Stimulated activated CD8-positive, alpha-beta memory T cell treated with anti-CD3 and anti-CD28 coated beads, Interleukin-7, amount 100 ng/mL, for 48 hours (primary cell): ENCODE measurements at places on chromosomes 5 and 9.

DNA sequence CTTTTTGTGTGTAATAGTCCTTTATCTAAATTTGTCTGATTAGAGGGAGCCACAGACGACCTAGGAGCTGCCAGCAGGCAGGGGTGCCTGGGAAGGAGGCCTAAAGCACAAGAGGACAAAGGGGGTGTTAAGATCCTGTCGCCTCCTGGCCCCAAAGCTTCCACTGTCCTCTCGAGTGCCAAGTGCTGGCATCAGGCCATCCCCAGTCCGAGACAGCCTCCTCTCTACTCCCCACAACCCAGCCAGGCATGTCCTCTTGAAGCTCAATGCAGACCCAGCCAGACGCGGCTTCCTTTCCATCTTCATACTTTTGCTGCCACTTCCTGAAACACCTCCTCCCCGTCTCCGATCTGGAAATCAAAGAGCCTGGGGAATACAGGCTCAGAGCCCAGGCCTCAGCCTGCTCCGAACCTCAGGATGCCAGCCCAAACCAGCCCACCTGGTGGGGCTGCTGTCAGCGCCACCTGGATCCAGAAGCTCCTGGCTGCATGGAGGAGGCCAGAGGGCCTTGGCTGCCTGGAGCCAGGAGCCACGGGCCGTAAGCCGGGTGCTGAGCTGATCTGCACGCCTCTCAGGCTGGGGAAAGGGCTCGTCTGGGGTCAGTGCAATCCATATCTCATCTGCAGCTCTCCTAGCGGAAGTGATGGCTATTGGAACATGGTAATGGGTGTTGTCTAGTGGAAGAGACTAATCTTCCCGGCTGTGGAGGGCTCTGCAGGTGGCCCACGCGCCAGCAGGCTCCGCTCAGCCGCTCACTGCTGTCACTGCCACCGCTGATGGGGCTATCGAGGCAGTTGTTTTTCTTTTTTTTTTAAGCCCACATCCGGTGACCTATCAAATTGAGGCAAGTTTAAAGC, 60.2 kb upstream of the FUBP3 start:
- DNase-seq = no peak

DNA sequence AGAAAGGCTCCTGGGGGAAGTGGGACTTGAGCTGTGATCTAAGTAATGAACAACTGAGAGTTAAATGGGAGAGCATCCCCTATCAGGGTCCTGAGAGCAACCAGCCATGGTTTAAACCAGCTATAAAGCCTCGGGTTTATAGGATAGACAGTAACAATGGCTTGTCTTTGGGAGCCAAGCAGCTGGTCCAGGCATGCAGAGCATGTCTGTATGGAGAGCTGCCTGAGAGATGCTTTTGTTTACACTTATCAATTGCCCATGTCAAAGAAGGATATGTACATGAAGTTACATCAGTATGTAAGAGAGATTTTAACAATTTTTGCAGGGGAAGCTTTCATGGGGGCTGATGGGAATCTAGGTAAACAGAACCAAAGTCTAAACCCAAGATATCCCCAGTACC, 4.4 kb downstream of the TGFBI start:
- no peak for DNase-seq

GRCh38 chr9:86645303-86645702, 291.1 kb upstream of the TUT7 start:
- no peak for DNase-seq

DNA sequence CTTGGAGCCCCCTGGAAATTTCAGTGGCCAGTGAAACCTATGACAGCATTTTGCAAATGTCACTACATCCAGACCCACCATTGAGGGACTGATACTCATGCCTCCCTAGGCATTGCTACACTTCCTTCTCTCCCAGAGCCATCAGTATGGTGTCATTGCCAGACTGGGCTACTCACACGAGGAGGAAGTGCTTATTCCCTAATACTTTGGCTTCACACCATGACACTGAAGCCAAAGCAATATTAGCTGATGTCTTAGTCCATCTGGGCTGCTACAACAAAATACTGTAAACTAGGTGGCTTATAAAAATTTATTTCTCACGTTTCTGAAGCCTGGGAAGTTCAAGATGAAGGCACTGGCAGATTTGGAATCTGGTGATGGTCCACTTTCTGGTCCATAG, 22.6 kb downstream of the TRPM3 start:
- no peak for DNase-seq

GRCh38 chr9:121819428-121820231, 168.2 kb downstream of the DAB2IP start:
- no peak for DNase-seq

- DNase-seq = no peak
Measured at GRCh38 chr5:88377240-88377639, 108.6 kb upstream of the TMEM161B start.

- no peak for DNase-seq
Measured at GRCh38 chr5:62649476-62650113, 71.0 kb downstream of the LRRC70 start.

DNA sequence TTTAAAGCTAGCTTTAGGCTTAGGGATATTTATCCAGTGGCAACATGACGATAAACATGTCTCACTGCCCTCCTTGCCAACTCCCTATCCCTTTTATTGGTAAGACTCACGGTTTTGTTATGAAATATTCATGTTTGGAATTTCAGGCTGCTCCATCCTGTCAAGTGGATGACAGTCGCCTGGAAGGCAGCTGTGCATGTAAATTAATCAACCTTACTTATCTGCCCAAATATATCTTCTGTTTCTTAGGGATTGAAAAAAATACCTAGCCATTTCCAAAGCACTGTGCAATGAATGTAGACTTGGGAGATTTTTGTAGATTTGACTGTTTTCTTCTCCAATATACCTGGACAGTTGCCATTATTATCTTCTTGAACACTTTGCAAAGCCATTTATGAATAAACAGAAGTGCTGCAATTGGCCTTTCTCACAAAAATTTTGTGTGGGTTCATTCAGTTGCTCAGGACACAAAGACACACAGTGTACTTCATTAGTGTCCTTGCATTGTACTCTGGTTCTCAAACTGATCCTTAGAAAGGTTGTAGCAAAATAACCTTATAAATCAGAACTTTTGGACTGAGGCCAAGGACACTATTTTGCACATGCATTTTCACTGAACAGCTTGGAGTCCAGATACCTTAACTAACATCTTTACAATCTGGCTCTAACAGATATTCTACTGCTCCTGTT, 889.4 kb upstream of the SEMA6A start:
- DNase-seq = no peak

DNA sequence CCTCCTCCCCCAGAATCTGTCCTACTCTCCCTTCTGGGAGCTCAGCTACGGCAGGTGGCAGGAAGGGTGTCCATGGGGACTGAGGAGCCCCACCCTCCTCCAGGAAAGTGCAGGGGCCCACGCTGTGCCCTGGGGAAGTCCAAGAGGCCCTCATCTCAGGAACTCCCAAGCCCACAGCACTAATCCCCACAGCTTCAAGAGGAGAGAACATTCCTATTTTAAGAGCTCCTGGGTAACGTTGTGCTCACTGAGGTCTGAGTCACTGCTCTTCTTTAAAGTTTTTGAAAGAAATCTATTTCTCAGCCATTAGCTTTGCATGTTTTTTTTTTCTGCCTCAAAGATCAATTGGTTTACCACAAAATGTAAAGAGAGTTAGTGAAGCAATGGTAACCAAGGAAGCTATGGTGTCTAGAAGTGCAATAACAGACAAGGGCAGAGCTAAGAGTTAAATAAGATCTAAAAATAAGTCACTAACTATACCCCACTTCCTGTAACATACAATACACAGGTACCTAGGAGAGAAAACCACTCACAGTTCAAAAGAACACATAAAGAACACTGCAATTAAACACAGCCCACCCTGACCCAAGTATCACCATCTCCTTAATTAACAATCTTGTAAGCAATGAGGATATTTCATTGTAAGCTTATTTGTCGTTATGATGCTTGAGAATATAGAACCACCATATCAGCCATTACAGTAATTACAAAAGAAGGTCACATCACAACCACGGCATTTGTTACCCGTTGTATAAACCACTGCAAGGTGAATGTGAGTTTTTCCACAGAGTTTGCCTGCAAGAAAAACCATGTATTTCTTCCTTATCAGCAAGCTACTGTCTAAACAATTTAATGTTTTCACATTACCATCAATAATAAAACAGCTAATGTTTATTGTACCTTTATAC, 382.3 kb upstream of the SLC30A5 start:
- no peak for DNase-seq

DNA sequence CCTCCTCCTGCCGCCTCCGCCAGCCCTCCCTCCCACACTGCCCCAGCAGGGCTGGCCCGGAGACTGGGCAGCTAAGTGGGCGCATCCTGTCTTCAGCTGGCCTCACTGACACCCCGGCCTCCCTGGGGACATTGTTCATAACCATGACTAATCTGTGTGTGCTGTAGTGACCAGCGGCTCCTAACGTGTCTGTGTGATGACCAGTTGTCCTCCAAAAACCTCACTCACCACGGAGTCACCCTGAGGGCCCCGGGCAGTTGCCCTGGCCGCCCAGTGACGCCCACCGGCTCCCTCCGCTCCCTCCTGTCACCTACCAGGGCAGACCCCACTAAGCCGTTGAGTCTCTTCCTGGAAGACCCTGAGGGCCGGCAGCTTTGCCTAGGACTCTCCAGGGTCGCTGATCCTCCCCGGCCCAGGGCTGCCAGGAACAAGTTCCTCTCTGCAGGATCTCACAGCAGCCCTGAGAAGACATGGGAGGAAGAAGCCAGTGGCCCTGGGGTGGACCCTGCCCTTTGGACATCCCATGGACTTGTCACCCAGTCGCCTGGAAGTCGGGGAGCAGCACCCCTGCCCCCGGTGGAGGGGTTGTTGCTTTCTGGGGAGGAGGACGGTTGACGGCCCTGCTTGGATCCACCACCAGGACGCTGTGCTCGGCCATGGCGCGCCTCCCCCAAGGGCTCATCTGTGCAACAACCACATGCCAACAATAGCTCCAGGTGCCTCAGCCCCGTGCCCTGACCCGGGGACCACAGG, 110.2 kb upstream of the LMX1B start:
- DNase-seq = no peak

DNA sequence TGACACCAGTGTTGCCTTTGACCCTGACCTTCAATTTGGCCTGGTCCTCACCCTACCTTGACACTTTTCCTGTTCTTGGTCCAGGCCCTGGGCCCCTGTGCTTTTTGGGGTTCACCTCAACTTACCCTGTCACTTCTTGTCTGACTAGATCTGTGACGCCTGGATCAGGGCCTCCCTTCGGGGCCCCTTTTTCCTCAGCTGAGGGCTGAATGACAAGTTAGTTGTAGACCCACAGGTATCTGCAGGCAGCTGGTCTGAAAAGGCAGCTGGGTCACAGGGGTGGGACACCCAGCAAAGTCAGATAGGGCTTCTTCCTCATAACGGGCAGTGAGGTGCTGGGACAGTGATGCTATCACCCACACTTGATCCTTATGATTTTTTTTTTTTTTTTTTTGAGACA, 10.0 kb upstream of the MYORG start:
- no peak for DNase-seq

GRCh38 chr9:36576866-36577265, 4.2 kb downstream of the MELK start:
- DNase-seq = no peak

GRCh38 chr9:8486095-8486494, 686.5 kb upstream of the DMAC1 start:
- no peak for DNase-seq

- DNase-seq = no peak
Measured at GRCh38 chr9:113509463-113509862, 45.9 kb downstream of the RGS3 start.

DNA sequence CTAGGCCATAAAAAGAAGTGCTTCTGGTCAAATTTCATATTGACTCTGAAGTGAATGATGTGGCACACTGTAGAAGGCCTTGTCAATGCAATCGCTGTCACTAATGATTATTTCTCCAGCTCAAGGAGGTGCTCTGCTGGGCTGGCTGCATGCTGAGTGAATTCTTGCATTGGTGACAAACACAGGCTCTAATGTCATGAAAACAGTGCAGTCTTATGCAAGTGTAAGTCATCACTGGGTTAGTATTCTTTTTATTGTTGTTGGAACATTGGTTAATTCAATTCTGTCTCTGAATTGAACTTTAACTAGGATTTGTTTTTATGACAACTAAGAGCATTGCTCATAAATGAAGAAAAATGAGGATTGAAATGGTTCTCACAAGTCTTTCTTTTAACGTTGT, 57.3 kb upstream of the CD180 start:
- no peak for DNase-seq

GRCh38 chr5:54884195-54884536, 101.2 kb downstream of the ESM1 start:
- DNase-seq = no peak

- no peak for DNase-seq
Measured at GRCh38 chr5:150672237-150672883, 11.3 kb downstream of the MYOZ3 start.

GRCh38 chr5:142716963-142717362, 31.1 kb upstream of the FGF1 start:
- DNase-seq = peak; percentile 15

- no peak for DNase-seq
Measured at GRCh38 chr9:126578029-126578428, 35.7 kb upstream of the LMX1B start.

DNA sequence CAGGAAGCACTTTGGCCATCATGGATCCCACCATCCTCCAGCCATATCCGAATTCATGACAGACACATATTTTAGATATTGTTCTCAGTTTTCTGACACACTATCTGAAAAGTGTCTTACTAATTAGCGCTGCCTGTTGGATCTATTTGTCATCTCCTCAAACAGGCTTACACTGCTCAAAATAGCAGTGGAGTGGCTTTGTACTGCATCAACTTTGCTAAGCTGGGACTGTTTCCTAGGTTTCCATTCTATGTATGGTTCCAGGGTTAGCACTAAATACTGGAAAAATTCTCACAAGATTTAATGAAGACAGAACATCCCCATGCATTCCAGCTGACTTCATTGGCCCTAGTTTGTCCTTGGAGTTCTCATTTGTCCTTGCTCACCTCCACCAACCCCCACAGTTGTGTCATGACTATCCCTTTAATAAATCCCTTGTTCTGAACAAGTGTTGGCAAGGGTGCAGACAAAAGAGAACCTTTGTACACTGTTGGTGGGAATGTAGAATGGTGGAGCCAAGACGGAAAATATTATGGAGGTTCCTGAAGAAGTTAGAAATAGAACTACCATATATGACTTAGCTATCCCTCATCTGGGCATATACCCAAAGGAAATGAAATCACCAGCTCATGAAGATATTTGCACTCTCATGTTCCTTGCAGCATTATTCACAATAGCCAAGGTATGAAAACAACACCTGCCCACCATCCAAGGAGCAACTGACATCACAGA, 136.5 kb upstream of the RAI14 start:
- DNase-seq = no peak

GRCh38 chr5:146716636-146717035, 161.9 kb downstream of the PPP2R2B start:
- no peak for DNase-seq

GRCh38 chr5:132406144-132406783, 36.8 kb downstream of the SLC22A5 start:
- no peak for DNase-seq

GRCh38 chr5:77029376-77029885, 773 bp upstream of the AGGF1 start:
- no peak for DNase-seq

GRCh38 chr5:90852531-90852930, 293.9 kb downstream of the ADGRV1 start:
- no peak for DNase-seq
